GM13977 (cell line): ENCODE measurements at places on chromosomes 7 and 10.

GRCh38 chr7:155189590-155189989 is 108.1 kb upstream of the INSIG1 start:
- no peak for DNase-seq

DNA sequence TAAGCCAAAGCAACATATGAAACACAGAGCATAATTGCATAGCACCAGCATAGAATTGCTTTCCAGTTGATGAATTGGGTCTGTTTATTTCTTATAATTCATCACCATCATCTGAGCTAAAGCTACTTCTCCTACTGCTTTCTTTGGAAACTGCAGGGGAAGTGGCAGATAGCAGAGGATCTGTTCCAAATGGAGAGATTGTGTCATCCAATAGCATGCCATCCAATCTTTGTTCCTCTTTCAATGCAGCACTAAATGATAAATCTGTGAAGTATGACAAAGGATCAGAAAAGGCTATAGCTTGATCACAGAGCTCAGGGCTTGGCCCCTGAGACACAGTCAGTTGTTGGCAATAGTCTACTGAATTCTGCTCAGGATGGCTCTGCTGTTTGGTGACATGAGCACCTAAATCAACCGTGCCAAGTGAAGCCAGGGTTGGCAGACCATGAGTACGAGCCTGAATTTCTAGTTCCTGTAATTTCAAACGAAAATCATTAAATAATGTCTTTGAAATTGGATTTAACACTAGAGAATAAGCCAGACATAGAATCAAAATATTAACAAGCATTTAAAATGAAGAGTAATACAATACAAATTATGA is 90.0 kb downstream of the TFEC start:
- DNase-seq, result no peak

DNA sequence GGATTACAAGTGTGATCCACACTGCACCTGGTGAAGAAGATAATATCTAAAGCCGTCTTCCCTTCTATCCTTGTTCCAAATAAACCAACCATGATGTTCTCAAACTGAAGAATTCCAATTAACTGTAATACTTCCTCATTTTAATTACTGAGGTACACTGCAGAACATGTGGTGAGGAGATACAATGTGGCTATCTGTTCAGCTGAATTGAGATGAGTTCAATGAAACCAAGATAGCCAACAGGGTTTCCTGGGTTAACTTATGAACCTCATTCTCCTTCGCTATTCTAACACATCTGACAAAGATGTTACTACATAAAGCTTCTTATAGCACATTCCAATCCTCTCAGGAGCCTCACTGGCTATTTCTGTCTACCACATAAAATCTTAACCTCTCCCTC is 75.5 kb downstream of the RAPGEF5 start:
- DNase-seq, result no peak

DNA sequence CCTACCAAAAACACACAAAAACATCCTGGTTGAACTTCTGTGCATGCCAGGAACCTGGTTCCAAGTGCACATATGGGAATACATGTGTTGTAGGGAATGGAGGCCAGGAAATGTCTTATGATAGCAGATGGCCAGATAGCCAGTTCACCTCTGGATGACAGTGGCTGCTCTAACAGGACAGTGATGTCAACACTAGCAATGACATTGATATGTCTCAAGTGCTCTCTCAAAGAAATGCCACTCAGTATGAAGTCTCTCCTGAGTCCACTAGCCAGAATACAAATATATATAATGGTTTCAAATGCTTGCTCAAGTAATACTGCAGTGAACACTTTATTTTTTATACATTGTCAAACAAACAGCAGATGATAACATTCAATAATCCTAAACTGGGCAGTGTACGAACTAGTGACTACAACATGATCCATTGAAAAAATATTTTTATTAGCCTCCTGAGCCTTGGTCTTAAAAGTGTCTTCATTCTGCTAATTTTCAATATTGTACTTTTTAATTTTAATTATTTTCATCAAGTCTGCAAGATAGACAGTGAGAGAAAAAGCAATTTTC is 26.0 kb upstream of the PCDH15 start:
- DNase-seq, result no peak

DNA sequence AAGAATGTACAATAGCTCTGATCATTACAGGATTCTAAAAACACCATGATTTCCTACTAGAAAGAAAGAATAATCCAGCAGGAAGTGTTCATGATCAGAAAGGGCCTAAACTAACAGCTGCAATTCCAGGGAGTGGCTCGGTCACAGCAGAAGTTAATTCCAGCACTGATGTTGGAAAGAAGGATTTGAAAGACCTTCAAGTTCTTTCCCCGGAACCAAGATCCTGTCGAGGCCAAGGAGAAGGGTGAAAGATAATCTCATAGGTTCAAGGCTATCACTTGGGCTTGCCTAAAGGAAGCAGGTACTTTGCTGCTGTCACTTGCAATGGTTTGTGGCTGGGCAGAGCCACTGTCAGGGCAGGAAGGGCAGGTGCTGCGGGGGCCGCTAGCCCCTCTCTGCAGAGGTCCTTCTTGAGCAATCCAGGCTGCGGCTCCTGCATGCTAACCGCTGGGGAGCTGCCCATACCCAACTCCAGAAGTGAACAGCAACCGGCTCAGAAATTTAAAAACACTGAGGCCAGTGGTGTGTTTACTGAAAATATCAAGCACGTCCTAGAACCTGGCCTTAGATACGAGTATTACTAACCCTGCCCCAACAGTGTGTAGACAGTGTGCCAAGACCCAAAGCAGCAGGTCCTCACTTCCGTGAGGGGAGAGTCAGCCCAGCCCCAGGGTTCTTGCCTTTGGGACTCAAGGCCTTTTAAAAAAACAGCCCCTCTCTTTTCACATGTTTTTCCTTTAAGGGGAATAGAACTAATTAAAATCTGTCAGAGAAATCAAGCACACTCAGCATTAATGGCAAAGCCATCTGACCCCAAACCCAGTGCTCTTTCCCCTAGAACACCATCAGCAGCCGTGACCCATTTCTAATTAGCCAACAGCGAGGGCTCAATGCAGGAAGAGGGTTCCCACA is 76.8 kb downstream of the VIPR2 start:
- DNase-seq, result no peak

- no peak for DNase-seq
These were observed 79.3 kb downstream of the WIPF3 start for GRCh38 chr7:29885626-29886025.

DNA sequence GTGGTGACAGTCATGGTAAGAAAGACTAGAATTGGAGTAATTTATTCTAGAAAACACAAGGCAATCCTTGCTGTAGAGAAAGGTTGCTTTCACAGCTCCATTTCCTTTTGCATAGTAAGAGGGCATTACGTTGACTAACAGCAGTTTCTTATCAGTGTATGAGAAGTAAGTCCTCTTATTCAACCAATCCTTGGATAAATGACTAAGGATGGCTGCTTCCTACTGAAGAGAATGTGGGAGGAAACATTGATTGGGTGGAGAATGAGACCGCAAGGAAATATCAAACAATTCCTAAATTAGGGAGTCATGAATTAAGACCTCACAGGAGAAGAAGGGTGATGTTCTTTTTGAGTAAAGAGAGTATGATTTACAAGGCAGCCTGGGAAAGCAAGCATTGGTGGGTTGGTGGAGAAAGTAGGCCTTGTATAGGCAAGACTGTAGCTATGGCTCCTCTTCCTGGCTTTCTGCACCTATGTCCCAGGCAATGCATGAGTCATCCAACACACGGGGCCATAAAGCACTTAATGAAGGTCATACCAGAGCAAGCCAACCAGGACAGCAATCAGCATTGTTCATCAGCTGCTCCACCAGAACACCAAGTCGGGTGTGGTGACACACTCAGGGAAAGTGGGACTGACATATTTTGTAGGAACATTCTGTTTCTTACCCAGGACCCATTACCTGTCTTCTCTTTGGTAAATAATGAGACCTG is 5.6 kb downstream of the MGAM start:
- DNase-seq, result no peak

DNA sequence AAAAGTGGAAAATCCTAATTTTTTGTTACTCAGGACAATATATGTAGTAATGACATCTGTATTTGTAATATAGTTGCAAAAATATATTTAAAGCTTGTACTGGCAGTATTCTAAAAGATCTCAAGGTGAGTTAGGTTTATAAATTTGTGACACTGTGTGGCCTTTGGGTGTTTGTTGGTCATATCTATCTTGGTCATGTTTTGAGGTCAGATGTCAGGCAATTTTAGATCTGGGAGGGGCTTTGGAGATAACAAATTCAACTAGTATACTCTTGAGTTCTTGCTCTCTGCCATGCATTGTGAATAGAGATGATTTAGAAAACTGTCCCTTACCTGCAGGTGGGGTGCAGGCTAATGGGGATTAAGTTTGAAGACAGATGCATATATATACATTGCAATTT is 3.1 kb downstream of the TBC1D12 start:
- no peak for DNase-seq
